ENCODE measurements at places on chromosomes 3 and 15.

- DNase-seq, result no peak
Observed at GRCh38 chr15:86855307-86856291, 775.9 kb downstream of the AGBL1 start.

GRCh38 chr3:36546226-36546625, 165.9 kb downstream of the STAC start:
- no peak for DNase-seq

- no peak for DNase-seq
Observed at GRCh38 chr3:130963878-130964277, 62.7 kb downstream of the ASTE1 start.

GRCh38 chr3:142168514-142168913, 19.2 kb upstream of the TFDP2 start:
- DNase-seq, result no peak

- no peak for DNase-seq
Observed at GRCh38 chr15:97072545-97072944, 742.0 kb downstream of the NR2F2 start.

DNA sequence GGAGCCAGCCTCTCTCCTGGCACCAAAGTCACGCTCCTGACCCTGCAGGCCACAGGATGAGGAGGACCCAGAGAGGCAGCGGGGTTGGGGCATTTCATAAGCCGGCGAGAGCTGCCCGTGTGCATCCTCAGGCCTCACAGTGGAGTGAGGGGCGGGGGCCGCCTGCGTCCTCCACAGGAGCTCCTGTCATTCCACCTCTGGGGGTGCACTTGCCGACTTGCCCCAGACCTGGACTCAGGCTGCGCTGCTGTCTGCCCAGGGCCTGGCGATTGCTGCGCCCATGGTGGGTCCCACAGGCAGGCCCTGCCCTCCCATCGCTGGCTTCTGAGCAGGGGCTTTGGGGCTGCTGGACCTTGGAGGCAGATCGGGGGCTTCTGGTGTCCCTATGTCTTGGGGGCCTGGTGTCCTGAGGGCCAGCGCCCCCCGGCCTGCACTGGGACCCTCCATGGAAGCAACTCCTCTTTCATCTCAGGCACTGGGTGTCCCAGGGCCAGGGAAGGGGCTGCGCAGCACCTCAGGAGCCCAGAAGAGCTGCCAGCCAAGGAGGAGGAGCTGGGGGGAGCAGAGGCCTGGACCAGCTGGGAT, 184.0 kb downstream of the GOLGA6L6 start:
- DNase-seq, result no peak

DNA sequence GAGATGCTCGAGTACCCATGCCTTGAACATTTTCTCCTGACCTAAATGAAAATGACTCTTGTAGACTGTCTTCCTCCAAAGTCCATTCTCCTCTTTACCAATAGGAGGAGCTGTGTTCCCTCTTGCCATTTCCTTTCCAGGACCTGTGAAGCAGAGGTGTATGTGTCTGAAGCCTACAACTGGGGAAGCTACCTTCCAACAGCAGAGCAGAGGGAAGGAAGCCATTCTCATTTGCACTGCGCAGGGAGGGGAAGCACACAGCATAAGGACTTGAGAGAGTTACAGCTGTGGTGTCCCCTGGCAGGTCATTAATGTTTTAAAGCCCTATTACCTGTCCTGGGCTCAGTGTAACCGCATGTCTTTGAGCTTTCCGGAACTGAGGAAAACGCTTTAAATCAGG, 38.7 kb downstream of the HSPBAP1 start:
- DNase-seq, result no peak

DNA sequence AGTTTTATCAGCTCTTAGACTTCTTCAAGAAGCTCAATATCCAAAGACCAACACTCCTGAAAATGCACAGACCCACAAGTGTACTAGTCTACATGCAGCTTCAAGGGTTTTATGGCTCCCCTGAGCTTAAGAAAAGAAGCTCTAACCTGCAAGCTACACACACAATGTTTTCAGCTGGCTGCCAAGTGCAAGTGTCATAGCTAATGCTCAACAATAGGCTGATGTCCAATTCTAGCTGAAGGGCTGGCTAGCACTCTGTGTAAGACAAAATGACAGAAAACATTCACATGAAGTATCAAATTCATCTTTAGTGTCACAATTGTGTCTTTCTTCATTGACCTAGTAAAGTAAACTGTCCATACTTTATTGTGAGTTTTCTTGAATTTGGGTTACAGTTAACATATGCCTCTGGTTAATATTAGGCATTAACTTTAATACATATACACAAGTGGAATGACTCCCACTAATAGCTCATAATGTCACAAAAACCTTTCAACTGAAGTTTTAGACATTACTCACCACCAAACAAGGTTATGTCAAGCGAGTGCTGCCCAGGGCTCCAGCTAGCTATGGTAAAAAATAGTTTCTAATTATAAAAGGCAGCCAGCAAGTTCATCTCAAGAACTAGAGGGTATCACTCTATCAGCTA, 15.1 kb downstream of the ABI3BP start:
- no peak for DNase-seq
